ENCODE measurements at places on chromosomes 3 and 15.

DNA sequence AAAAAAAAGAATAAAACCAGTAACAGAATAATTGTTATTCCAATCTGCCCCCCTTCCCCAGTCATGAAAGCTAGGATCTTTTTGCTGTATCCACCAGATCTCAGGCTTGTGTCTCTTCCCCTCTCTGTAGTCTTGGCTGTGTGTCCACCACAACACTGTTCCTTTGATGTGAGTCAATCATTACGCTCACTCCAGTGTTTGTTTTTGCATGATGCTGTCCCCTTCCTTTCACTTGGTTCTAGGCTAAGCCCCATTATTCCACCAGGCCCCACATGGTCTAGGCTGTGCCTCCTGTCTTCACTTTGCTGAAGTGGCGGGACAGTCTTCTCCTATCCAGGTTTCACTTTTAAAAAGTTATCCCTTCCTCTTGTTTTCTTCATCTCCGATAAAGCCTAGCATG lies 13.6 kb downstream of the ACKR2 start:
- DNase-seq, result no peak

GRCh38 chr3:126412841-126413692 lies 18.4 kb downstream of the CFAP100 start:
- DNase-seq, result no peak

GRCh38 chr3:193589129-193589528 lies 3.9 kb upstream of the OPA1 start:
- no peak for DNase-seq

- no peak for DNase-seq
Observed at GRCh38 chr15:94644433-94644832, 413.1 kb downstream of the MCTP2 start.

DNA sequence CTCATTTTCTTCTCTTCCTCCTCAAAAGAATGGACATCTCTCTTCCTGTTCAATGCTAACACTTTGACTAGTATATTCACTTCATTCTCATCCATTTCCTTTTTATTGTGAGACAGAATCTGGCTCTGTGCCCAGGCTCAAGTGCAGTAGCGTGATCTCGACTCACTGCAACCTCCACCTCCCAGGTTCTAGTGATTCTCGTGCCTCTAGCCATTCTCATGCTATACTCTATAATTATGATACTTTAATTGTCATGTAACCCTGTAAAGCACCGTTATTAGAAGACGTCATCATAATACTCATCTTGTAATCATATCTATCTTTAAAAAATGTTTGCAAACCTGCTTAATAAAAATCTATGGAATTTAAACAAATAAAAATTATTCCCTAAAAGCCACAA lies 107.0 kb downstream of the SHOX2 start:
- no peak for DNase-seq

GRCh38 chr15:63362196-63362595 lies 19.4 kb downstream of the CA12 start:
- no peak for DNase-seq

DNA sequence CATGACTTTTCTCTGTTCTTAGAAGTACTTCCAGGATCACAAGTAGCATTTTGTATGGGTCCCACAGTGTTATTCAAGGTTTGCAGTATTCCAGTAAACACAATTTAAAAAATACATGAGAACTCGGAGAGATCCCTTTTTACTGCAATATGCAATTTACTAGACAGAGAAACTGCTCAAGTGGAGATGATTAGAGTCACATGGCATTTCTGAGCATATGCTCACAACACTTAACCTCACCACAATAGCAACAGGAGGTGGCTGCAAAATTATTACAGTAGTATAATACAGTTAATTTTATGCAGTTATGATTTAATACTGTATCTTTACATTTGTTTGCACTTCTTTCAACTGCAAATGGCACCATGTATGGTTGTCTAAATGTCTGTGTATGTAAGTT lies 87.5 kb downstream of the PIK3CB start:
- no peak for DNase-seq

DNA sequence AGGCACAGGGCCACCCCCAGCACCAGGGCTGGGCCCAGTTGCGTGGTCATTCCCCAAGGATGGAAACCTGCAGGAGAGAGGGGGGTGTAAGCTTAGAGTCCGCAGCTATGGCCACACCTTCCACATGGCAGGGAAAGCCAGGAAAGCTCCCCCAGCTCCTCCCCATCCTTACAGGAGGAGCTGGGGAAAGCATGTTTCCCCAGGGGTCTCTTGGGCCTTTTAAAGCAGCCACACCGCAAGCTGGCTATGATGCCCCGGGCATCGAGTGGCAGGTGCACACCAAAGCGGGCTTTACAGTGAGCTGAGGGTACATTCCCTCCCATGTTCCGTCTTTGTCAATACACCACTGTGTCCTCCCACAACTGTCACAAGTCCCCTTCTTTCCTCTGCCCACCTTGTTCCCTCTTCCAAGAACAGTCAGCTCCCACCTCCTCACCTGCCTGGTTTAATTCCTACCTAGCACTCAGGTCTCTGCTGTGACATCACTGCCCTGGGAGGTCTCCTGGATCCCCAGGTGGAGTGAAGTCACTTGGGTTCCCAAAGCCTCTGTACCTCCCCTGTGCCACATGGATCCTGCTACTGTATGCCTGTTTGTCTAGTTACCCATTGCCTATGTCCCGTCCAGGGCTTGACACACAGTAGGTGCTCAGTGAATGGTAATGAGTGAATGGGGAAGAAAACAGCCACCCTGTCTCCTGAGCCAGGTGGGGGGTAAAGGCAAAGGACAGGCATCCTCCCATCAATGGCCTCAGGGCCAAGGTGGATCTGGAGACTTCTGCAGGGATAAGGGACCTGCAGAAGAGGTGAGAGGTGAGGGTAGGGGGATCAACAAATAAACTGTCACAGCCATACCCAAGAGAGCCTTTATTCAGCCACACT lies 3.4 kb downstream of the HYAL3 start:
- DNase-seq, result no peak

GRCh38 chr3:103894162-103894822 lies 1459.5 kb downstream of the ZPLD1 start:
- DNase-seq, result no peak

DNA sequence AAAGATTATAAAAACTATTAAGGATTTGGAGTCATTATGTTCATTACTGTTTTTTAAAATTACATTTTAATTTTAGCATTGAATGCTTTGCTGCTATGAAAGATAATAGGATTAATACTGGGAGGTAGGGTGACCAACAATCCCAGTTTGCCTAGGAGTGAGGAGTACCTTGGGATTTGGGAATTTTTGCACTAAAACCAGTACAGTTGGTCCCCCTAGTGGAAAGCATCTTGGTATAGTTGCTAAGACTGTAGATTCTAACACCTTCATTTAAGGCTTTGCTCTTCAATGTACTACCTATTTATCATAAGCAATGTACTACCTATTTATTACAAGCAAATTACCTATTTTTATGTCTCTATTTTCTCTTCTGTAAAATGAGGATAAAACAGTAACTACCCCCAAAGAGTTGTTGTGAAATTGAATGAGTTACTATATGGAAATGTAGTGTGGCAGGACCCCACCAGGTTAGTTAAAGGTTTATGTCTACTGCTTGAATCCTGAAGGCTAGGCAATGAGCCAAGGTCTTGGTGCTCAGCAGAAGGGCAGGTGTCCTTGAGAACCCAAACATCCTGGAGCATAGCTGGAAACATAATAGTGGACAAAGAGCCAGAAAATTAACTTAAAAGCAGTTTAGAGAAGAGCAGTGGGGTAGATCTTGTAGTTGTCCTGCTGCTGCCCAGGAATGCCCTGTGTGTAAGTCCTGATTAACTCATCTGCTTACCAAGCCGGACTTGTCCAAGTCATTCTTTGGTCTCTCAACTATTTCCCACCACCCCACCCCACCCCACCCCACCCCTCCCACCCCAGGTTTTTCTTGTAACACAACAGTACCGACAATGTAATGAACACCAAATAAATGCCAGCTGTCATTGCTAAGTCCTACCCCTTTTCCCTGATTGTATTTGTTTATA lies 49.2 kb upstream of the NMD3 start:
- DNase-seq, result no peak

DNA sequence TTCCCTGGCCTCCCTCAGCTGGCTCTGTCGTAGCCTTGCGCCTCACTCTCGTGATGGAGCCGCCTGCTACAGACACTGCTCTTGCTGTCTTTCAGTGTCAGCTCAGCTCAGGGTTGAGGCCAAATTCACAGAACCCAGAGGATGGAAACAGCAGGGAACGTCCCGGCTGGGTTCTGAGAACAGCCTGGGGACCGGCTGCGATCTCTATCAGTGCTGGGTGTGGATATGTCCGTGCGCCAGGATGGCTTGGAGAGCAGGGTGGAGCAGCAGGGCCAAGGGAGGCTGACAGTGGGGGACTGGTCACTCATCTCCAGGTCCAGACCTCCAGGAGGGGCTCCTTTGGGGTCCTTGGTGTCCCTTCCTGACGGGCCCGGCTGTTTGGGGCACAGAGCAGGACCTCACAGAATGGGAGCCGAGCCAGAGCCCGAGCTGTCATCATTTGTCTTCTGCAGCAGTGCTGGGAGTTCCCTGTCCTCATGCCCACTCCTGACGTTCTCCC lies 18.4 kb downstream of the KLF15 start:
- no peak for DNase-seq

GRCh38 chr3:104791331-104791730 lies 575.4 kb upstream of the ALCAM start:
- DNase-seq, result no peak

DNA sequence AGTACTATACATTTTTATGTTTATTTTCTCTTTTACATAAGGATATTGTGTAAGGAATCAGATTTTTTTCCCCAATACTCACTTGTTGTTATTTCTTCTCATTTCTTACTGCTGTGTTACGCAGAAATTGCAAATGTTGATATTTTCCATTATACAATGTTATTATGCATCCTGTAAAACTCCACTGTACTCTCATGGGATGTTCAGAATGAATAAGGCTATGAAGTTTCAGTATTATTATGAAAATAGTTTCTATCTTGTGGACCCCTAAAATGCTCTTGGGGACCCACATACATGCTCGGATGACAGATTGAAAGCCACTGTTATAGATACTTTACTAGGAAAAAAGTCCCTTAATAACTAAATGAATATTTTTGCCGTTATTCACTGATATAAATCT lies 329.4 kb downstream of the EPHA3 start:
- no peak for DNase-seq

DNA sequence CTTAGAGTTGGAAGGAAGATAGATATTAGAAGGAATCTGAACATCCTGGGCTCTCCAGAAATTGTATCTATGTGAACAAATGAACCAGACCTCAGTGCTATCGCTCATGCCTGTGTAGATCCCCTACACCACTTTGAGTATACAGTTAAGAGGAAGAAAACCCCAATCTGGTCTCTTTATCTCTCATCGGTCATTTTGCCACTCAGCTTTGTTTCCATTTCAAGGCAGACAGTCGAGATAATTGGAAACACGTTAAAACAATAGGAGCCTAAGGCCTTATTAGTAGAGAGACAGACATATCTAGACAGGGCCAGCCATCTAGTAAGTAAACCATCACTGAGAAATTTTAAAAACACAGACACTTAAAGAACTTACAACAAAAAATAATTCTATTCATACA lies 101.6 kb downstream of the MYLK start:
- no peak for DNase-seq

DNA sequence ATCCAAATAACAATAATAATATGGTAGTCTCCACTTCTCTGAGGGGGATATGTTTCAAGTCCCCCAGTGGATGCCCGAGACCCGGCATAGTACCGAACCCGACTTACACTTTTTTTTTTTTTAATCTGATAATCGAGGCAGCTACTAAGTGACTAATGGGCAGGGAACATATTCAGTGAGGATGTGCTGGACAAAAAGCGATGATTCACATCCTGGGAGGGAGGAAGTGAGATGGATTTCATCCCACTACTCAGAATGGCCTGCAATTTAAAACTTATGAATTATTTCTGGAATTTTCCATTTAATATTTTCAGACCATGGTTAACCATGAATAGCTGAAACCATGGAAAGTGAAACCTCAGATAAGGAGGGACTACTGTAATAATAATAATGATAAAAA lies 49.5 kb upstream of the SELENOK start:
- no peak for DNase-seq

GRCh38 chr3:136910697-136911096 lies 47.1 kb upstream of the IL20RB start:
- DNase-seq, result no peak

- no peak for DNase-seq
Observed at GRCh38 chr15:101193120-101193644, 58.7 kb downstream of the CHSY1 start.

DNA sequence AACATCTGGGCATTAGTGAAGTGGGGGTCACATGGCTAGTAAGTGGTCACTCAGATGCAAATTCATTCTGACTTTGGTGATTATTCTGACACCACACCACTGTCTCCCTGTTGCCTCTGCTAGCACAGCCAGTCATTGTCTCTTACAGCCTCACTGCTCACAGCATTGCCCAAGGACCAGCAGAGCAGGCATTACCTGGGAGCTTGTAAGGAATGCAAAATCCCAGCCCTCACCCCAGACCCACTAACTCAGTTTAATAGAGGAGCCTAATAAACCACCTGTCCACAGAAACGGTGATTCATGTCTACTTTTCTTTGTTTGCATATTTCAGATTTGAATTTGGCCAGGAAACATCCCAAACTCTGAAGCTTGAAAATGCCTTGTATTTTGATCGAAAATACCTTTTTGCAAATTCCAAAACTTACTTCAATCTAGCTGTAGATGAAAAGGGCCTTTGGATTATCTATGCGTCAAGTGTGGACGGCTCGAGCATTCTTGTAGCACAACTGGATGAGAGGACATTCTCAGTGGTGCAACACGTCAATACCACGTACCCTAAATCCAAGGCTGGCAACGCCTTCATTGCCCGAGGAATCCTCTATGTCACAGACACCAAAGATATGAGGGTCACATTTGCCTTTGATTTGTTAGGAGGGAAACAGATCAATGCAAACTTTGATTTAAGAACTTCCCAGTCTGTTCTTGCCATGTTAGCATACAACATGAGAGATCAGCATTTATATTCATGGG lies 62.7 kb downstream of the GLDN start:
- DNase-seq, result no peak

- no peak for DNase-seq
Observed at GRCh38 chr3:170132335-170132734, 49.2 kb downstream of the PHC3 start.

DNA sequence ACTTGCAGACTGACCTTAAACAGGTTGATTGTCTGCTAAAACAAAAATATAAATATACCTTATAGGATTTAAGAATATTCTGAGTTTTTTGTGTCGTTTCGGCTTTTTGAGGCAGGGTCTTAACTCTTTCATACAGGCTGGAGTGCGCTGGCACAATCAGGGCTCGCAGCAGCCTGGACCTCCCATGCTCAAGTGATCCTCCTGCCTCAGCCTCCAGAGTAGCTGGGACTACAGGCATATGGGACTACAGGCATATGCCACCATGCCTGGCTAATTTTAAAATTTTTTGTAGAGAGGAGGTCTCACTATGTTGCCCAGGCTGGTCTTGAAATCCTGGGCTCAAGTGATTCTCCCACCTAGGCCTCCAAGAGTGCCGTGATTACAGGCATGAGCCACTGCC lies 113.9 kb downstream of the TCF12 start:
- DNase-seq, result no peak
